ENCODE measurements at places on chromosomes 6 and 20.

- DNase-seq, result no peak
Measured at GRCh38 chr6:75130784-75131183, 75.1 kb downstream of the COL12A1 start.

GRCh38 chr6:148934539-148934938 is 187.7 kb downstream of the UST start:
- DNase-seq, result no peak

DNA sequence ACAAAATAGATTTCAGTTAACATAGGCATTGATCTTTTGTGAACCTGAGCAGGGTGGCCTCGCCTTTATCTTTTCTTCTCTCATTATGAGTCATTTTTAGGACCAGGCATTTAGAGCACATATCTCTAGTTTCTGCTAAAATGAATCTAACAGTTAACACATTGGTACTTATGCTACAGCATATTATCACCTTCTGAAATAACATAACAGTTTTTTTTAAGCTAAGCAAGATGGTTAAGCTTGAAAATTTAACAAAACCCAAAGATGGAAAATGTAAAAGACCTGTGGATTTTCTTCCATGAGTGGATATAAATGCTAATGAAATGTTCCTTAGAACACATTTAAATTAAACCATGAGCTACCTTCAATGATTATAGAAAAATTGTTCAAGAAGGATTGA is 487.1 kb upstream of the RNF217 start:
- no peak for DNase-seq

GRCh38 chr20:7627734-7628663 is 312.3 kb downstream of the HAO1 start:
- DNase-seq, result no peak

GRCh38 chr6:146984251-146984924 is 219.8 kb upstream of the STXBP5 start:
- no peak for DNase-seq
